ENCODE measurements at places on chromosomes 7 and 10.

- no peak for DNase-seq
Measured at GRCh38 chr7:45053401-45053800, 35.4 kb downstream of the NACAD start.

DNA sequence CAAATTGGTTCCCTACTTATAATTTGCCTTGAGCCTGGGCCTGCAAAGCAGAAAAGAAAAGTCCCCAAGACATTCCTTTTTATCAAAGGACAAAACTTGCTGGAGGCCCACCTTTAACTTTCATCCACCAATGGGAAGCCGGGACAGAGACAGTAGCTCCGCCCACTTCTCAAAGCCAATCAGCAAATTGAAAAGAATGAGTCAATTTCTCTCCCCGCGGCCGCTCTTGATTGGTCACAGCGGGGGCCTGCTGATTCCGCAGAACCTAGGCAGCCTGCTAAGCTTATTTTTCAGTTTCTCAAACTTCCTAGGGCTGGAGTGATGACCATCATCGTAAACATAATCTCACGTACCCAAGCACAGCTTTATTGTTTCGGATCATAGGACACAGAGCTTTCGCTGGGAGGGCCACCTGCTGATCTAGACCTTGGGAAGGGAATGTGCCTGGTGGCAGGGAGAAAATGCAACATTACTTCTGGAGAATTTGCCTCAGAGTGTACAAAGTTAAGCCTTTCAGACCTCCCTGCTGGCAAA, at the start of gene SLC13A4:
Gene SLC13A4, minus strand, starts transcription at position 51 of the 534 bp plus-strand sequence. CDS start 690 bp downstream, outside the sequence.
- DNase-seq = no peak

DNA sequence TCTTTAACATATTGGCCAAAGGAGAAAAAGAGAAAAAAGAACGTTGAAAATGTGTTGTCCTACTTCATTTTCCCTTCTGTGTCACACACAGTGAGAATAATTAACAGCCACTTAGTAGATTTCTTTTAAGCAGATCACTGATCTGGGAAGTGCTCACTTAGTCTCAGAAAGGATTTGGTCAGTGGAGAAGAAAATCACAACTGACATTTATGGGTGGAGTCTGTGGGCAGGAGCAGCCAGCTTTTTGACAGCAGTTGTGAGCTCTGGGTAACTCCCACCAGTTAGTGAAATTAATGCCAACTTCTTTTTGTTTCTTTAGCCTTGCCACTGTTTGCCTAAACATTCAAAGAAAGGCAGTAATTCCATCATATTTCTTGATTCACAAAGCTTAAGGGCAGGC, 49.7 kb downstream of the CDK14 start:
- no peak for DNase-seq

- DNase-seq = no peak
Measured at GRCh38 chr10:1196656-1197055, 140.5 kb downstream of the WDR37 start.

GRCh38 chr10:8054494-8055407, at the start of gene GATA3:
TSS of gene GATA3 (plus strand) at chr10:8054688. CDS start at chr10:8055656, 968 bp downstream.
- DNase-seq = no peak

- DNase-seq = peak; percentile 55
Measured at GRCh38 chr10:45444976-45445898, 71.2 kb downstream of the ALOX5 start.

Measured in head of caudate nucleus (tissue), 42 donors.